ENCODE measurements at places on chromosomes 5 and 9.
A peak's percentile ranks its signal among the peaks of the same experiment; 100 is the strongest.

- no peak for DNase-seq
Observed at GRCh38 chr5:107247427-107247826, 423.3 kb downstream of the EFNA5 start.

DNA sequence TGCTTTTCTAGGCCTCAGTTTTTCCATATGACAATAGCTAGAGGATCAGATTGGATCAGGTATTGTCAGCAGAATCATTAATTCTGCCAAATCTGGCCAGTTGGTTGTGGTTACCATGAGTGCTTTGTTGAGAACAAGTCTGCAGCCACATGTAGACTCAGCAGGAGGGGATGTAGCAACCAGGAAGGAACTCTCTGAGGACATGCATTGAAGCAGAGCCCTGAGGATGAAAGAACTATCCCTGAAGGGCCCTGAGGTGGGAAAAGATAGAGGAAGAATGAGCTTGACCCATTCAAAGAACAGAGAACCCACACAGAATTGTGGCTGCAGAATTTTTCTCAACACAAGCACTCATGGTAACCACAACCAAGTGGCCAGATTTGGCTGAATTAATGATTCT lies 60.1 kb upstream of the AFAP1L1 start:
- DNase-seq, result no peak

DNA sequence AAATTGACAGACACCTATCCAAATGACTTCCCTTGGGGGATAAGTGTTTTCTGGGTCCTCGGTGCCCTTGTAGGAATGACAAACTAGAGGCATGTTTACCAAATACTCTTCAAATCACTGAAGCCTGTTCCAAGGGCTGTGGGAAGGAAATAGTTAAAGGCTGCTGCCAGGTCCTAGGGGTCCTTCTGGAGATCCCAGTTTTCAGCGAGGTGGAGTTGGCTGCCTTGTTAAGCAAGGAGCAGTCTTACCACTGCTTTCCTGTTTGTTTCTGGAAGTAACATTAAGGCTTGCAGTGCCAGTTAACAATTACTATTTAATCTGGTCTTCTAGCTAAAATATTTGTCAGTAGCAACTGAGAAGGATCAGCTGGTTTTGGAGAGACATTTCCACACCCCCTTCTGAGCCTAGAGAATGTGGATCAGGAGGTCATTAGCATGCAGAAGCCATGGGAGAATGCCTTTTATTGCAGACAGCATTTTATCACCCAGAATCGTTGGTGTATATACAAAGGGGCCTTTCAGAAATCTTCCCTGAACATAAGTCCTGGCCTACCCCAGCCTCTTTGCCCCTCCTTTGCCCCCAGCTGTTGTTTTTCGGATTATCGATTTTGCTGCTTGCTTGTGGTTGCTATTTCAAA lies 238.8 kb downstream of the DMAC1 start:
- DNase-seq, result no peak

DNA sequence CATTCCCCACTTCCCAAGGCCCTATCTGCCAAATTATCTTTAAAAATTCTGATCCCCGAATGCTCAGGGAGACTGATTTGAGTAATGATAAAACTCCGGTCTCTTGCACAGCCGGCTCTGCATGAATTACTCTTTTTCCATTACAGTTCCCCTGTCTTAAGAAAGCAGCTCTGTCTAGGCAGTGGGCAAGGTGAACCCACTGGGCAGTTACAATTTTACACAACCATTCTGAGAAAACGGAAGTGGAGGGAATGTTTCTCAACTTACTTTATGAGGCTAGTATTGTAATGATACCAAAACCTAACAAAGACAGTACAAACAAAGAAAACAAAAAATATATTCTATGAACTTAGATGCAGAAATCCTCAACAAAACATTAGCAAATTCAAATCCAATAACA lies 100.0 kb downstream of the MCTP1 start:
- peak; percentile 28 for DNase-seq

DNA sequence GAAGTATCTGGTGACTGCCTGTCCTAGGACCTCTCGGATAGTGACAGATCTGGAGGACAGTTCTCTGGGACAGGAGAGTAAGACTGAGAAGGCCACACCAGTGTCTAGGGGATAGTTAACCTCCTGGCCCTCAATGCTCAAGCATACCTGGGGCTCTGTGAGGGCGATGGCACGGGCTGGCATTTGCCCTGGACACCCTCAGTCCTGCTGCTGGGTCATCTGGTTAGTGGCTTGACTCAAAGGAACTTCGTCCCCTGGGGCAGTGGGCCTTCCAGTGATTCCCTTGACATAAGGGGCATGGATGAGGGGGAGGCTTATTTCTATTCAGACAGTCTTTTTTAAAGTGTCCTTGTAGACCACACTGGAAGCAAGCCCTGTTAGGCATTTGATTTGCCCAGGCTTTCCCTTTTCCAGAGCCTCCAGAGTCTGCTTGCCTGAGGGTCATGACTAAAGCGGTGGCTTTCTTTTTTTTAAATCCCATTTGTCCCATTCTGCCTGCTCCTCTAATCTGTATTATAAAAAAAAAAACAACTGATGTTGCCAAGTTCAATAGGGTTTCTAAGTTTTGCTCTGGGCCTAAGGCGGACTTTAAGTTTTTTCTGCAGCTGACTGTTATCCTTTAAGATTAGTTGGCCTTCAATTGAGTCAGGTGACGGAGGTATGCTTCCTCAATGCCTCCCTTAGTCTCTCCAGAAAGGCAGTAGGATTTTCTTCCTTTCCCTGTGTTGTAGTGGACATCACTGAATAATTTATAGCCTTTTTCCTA lies 2083.5 kb upstream of the C9orf72 start:
- no peak for DNase-seq

DNA sequence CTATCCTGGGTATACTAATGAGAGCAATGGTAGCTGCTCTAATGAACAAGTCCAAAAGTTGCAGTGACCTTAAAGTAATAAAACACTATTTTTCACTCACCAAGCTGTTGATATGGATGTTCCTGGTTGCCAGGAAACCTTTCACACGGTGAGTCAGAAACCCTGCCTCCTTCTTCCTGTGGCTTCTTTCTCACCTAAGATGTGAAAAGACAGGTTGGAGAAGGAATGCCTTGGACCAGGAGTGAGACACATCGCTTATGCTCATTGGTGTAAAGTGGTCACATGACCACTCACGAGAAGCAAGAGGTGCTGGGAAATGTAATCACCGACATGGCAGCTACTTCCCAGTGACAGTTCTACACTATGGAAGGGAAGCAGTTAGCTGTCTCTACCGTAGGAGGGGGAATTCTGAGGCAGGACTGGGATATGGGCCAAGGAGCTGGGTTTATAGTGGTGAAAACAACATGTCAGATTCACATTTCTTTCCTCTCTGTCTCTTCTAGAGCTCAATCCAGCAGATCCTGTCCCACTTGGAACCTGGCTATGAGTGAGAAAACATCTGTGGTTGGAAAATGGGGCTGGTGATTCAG lies 320.4 kb upstream of the KLF4 start:
- DNase-seq, result no peak

DNA sequence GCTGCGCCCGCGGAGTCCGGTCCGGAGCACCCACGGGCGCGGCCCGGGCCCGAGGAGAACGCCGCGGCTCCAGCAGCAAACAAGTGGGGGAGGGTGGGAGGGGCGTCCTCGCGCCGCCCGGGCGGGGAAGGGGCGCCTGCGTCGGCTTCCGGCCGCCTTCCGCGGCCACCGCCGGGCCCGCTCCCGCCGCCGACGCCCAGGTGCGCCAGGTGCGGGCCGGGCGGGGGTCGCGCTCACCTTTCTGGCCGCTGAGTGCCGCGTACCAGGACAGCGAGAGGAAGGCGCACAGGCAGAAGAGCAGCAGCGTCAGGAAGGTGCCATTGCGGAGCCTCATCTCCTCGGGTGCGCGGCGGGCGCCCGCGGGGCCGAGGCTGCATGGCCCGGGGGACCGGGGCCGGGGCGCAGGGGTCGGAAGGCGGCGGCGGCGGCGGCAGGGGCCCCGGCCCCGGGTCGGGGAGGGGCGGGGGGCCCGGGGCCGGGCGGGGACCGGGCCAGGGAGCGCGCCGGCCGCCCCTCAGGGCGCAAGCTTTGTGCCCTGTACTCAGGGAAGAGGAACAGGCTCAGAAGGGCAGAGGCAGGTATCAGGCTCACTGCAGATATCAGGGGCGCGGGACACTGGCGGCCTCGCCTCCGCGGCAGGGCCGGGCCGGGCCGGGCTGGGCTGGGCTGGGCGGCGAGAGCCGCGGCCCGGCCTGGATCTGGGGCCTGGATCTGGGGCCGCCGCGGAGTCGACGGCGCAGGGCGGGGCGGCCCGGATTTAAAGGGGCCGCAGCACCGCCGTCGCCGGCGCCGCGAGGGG lies at the start of gene MGAT4B:
Gene MGAT4B (minus strand): TSS at position 617 of the 799 bp plus-strand sequence. CDS start 283 bp downstream, at position 334.
- DNase-seq, result peak; percentile 93

GRCh38 chr5:65854925-65855324 lies 71.5 kb upstream of the ERBIN start:
- no peak for DNase-seq

DNA sequence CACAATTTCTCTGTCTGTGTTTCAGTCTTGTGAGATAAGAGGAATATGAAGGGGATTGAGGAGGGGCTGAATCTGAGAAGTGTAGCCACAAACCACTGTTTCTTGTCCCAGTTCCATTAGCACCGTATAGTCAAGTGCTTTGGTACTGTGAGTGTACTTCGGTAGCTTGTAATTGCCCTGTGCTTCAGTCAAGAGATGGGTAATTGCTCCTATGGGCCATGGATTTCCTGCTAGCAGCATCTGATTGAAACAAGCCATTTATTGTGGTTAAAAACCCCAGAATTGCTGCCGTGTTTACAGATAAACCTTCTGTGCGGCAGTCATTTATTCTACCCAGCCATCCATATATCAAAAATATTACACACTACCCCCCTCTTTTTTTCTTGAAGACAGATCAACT lies 98.6 kb downstream of the MAT2B start:
- no peak for DNase-seq

- peak; percentile 82 for DNase-seq
Observed at GRCh38 chr9:10026443-10026984, 586.3 kb downstream of the PTPRD start.

GRCh38 chr5:148633067-148633377 lies 21.3 kb downstream of the HTR4 start:
- no peak for DNase-seq

DNA sequence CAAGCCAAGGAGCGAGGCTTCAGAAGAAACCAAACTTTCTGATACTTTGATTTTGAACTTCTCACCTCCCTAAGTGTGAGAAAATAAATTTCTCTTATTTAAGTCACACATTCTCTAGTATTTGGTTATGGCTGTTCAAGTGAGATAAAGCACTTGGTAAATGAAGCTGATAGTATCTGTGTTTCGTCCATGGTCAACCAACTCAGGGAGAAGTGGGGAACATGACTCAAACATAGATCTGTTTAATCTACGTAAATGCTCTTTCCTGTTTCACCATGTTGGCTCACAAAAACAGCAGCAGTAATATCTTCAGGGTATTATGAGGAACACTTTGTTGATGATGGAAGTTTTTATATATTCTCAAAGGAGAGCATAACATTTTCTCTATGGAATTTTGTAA lies 2167.2 kb upstream of the C9orf72 start:
- DNase-seq, result peak; percentile 61

DNA sequence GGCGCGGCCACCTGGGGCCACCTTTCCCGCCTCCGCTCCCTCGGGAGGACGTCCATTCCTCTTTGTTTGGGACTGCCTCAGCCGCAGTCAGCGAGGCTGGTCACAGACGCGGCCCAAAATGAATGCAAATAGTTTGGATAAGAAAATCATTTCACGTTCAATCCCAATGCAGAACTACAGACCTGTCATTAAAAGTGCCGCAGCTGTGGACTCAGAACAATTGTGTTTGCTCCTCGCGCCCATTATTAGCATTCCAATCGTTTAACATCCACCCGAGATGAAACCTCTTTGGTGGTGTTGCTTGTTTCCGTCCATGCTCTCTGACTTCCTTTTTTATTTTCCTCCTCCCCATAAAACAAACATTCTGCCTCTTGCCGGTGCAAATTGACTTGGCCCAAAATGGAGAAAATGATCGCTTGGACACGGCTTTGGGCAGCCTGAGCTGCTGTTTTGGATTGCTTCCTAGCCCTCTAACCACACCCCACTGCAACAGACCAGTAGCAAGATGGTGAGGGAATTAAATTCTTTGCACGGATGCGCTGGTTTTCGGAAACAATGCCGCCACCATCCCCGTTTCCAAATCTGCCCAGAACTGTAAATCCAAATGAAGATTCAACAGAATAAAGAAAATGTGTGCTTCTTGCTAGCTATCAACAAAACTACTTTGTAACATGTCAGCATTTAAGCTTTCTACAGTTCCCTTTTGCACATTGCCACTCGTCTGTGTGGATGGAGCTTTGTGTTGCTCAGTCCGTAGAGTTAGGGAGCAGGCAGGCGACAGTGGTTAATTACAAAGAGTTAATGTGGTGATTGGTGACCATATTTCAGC lies 784 bp downstream of the NLN start:
- DNase-seq, result peak; percentile 80

Measured in hematopoietic multipotent progenitor cell treated with erythropoietin and hydrocortisone succinate and interleukin-3 and kit ligand, for 4 days (in vitro differentiated cells).